Astrocyte of the spinal cord (primary cell): ENCODE measurements at places on chromosomes 13 and 19.

DNA sequence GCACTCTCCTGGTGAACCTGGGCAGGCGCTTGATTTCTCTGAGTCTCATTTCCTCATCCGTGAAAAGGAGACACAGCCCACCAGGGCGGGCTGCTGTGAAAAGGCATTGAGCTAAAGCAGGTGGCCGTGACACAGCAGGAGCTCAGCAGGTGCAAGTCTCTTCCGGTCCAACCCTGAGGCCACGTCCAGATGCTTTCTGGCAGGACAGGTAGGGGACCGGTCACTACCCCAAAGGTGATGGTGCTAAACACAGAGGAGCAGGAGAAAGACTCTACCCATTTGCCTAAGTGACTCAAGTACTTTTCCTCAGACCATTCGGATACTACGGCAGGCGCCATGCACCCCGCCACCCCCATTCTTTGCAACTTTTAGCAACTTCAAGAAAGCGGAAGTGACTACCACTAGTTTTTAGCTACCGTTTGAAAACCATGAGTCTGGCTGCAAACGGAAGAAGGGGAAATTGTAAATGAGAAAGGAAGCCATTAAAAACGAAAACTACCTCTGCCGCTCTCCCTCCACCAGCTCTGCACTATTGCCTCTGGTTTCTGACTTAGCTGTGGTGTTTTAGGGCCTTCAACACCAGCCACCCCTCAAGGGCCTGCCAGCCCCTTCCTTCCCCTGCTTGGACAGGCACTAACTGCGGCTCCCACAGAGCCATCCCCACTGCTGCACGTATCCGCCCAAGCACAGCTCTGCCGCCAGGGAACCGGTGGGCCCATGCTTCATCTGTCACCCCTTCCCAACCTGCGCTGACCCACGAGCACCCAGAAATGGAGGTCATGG is 4.8 kb downstream of the PPP6R1 start:
- DNase-seq = no peak

DNA sequence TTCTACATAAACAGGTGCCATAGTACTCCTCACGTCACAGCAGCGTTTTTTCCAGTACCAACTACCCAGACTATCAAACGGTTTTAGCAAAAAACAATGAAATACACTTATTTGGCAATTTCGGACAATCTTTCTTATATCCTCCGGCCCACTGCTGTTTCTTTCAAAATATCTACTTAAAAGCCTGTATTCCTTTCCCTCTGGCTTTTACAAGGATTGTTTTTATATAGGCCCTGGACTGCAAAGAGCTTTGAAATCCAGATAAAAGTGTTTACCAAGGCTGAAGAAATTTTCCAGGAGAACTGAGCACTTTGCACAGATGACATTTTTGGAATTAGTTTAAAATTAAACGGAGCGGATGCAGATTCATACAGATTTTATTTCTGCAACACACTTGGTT is 255.9 kb upstream of the STARD13 start:
- DNase-seq = no peak

DNA sequence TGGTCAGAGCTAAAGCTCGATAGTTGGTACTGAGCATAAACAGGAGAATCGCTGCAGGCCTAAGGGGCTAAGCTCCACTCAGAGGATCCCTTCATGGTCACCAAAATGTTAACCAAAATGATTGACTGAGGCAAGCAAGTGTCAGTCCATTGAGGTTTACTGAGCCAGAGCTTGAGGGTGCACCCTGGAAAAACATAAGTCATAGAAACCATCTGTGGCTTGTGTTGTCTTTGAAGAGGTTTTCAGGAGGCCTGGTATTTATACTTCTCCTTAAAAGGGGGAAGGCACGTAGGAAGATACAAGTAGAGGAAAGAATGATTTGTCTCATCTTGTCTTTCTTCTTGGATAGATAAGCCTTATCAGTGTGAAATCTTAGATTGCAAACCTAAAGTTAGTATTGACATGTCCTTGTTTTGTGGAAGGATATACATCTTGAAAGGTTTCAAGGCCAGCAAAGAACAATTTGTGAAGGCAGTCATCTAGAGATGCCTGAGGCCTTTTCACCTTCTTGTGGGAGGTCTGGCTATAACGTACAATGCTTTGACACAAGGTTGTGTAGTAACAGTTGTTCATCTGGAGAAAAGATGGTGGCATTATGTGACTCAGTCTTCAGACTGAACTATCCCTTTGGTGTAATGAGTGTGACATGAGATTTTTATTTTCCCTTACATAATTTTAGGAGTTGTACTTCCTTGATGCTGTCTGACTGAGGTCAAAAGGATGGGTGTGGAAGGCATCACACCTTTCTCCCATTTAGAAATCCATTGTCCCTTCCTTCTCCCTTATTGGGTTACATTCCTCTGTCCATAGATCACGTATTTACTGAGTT is 14.7 kb upstream of the CEACAM6 start:
- no peak for DNase-seq

DNA sequence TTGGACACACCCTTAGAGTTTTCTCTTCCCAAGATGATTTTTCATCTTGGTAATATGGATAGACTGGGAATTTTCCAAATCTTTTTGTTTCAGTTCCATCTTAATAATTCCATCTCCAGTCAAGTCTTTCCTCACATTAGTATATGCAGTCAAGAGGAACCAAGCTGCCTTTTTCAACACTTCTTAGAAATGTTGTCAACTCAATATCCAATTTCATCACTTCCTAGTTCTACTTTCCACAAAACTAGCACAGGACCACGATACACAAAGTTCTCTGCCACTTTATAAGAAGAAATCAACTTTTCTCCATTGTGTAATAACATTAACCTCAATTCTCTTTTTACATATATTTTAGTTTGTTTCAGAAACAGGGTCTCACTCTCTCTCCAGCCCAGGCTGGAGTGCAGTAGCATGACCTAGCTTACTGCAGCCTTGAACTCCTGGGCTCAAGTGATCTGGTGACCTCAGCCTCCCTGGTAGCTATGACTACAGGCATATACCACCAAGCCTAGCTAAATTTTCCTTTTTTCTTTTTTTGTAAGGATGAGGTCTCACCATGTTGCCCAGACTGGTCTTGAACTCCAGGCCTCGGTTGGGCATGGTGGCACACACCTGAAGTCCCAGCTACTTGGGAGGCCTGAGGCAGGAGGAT is 15.5 kb downstream of the ZNF443 start:
- DNase-seq = no peak

DNA sequence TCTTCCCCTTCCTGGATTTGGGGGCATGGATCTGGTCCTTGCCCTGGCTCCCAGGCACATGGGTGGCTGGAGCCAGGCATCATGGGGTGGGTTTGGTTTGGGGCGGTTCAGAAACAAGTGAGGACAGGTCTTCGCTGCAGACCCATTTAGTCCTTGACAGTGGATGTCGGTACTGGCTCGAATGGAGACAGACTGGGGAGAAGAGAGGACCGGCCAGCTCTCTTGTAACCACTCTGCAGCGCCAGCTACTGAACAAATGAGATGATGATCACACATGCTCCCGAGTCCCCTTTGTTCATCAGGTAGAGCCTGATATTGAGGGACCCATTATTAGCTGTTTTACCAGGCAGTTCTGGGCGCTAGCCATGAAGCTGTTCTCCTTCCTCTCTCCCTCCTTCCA is 64.5 kb downstream of the CHST8 start:
- DNase-seq = no peak

DNA sequence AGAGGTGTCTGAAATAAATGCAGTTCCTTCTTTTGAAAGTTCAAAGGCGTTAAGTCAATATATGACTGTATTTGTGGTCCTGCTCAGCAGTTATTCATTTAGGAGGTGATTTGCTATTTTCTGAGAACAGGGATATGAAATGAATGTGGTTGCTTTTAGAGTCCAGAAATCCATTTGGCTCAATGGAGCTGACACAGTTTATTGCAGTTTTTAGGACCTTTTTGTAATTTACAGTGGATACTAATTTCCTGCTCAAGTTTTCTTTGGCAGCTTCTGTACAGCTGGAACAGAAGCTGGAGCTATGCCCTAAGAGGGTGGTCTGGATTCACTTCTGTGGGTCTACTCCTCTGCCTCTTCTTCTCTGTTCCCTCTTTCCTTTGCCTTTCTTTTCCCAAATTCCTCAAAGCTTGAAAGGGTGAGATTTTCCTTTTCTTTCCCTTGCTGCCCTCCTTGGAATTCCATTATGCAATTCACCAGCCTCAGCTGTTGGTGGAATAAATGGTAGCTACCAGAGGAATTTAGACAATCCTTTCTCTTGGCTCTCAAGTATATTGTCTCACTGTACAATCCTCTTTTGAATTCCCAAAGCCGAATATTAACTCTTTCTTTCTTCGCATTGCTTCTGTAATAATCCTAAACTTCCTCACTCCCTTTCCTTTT is 39.9 kb downstream of the ITGBL1 start:
- DNase-seq = peak; percentile 80

- DNase-seq = no peak
Observed at GRCh38 chr19:29001141-29001581, 211.8 kb downstream of the UQCRFS1 start.

- DNase-seq = peak; percentile 34
Observed at GRCh38 chr19:48102870-48103751, 7.5 kb downstream of the PLA2G4C start.

DNA sequence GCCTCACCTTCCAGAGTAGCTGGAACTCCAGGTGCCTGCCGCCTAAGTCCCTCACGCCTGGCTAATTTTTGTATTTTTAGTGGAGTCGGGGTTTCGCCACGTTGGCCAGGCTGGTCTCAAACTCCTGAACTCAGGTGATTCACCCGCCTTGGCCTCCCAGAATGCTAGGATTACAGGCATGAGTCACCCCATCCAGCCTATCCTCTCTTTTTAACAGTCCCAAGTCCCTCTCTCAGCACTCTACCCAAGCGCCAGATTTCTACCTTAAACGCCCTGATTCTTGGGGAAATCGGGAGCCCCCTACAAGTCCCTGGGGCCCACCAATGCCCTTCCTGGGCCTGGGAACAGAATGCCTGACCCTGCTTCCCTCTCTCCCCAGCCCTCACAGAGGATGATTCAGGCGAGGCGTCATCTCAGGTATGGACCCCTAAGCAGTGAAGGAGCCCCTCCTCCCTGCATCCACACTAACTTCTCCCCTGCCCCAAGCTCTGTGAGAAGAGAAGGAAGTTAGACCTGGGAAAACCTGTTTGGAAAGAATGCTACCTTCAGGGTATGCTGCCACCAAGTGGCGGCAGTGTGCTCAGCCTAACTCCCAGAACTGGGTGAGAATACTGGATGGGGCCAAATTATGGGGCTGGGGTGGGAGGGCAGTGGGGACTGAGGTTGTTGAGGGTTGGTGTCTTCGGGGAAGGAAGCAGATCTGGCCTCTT is 20.8 kb upstream of the EBI3 start:
- peak; percentile 27 for DNase-seq

DNA sequence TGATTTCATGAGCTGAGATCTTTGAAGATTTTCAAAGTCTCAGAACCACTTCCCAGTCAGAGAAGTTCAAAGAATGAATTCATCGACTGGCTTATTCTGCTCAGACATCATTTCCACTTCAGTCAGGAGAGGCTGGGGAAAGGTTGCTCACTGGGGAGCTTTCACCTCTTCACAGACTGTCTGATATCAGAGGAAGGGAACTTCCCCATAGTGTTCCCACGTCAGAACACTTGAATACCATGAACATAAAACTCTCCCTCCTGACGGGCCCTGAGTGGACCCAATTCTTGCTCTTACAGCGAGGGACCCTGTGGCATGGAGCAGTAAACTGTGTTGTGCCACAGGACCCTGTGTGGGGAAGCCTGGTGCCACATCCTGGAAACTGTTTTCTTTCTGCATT is 492.6 kb downstream of the COG6 start:
- DNase-seq = no peak

DNA sequence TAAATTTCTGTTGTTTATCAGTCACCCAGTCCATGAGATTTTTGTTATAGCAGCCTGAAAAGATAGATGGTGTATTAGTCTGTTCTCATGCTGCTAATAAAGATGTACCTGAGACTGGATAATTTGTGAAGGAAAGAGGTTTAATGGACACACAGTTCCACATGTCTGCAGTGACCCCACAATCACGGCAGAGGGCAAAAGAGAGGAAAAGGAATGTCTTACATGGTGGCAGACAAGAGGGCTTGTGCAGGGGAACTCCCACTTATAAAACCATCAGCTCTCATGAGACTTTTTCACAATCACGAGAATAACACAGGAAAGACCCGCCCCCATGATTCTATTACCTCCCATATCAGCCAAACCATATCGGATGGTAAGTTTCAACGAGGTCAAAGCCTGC is 309.2 kb downstream of the LIG4 start:
- no peak for DNase-seq
